Epithelial cell of proximal tubule (primary cell): ENCODE measurements at places on chromosomes 2 and 18.

DNA sequence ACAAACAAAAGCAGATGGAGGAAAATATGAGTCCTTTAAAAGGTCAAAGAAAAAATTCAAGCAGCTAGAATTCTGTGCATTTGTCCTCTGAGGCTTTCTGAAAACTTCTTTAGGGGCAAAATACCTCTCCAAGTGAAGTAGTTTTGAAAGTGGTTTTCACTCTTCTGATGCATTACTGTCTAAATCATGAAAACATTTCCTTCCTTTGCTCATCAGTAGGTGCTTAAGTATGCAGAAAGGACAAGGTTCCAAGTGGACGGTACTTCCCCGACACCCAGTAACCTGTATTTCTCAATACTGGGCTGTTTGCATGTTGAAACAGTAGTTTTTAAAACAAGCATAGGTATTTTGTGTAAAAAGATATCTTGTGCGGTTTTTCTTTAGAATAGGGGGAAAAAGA lies 189.1 kb upstream of the ERBB4 start:
- DNase-seq: no peak

DNA sequence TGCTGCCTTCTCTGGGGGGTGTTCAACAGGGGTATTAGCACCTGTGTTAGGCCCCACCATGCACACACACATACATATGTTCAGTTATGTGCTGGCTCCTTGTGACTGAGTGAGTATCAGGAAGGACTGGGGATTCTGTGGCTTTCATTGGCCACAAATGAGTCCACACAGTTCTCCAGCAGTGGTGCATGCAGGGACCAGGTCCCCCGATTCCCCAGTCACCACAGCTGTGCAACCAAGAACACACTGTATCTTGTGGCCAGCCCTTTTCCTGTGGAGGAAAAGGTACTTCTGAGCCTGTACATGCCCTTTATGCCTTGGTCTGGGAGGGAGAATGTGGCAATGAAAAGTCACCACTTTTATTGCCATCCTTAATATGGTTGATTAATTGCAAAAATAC lies 74.9 kb upstream of the KLF7 start:
- DNase-seq: no peak

DNA sequence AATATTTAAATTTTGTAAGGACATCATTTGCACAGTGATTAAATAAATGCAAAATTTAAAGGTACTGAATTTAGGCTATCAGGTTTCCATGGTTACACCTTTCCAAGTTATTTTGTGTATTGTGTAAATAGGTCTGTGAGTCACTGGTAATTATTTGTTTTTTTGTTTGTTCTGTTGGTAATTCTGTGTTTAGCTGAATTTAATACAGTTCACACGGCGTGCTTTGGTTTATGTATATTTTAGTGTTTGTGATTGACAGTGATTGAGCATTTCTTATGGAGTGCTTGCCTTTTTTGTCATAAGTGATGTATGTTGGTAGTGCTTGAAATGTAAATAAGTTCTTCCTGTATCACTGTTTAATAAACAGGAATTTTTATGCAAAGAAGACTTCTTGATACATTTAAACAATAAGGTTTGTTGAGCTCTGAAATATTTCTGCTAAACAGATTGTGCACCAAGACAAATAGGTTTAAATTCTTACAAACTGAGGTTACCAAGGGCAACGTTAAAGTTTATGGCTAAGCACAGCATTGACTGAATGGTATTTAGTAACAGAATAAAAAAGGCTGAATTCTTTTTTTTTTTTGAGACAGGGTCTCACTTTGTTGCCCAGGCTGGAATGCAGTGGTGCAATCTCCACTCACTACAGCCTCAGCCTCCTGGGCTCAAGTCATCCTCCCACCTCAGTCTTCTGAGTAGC lies 38.3 kb upstream of the DLX1 start:
- no peak for DNase-seq

GRCh38 chr2:71950256-71951082 lies 197.2 kb downstream of the CYP26B1 start:
- DNase-seq: no peak

DNA sequence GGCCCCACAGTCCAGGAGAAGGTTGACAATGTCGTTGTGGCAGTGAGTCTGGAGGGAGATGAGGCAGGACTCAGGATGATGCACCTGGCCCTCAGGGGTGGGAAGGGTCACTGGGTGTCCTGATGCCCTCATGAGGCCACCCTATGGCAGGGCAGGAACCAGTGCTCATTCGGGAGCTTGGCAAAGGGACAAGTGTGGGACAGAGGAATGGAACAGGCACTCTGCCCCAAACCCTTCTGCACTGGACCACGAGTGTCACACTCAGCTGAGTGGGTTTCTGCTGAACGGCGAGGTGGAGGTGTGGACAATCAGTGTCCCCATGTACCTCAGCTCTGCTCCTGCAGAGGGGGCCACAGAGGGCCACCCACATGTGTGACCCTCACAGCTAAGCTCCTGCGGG lies 32.0 kb downstream of the ANKMY1 start:
- no peak for DNase-seq

- no peak for DNase-seq
Measured at GRCh38 chr2:63477686-63478085, 110.6 kb downstream of the WDPCP start.

DNA sequence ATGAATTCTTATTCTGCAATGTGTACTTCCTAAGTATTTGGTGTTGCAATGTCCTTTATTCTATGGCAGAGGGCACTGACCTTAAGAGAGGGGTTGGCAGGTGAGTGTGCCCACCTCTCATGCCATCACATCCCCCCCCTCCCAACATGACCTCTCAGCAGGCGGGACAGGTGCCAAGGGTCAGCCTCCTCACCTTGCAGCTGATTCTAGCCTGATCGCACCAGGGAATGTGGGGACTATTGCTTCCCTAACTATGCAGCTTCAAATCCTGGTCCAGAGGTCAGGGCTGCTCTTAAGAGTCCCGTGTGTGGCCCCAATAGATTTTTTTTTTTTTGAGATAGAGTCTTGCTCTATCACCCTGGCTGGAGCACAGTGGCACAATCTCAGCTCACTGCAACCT lies 9.5 kb downstream of the HJURP start:
- DNase-seq: no peak

DNA sequence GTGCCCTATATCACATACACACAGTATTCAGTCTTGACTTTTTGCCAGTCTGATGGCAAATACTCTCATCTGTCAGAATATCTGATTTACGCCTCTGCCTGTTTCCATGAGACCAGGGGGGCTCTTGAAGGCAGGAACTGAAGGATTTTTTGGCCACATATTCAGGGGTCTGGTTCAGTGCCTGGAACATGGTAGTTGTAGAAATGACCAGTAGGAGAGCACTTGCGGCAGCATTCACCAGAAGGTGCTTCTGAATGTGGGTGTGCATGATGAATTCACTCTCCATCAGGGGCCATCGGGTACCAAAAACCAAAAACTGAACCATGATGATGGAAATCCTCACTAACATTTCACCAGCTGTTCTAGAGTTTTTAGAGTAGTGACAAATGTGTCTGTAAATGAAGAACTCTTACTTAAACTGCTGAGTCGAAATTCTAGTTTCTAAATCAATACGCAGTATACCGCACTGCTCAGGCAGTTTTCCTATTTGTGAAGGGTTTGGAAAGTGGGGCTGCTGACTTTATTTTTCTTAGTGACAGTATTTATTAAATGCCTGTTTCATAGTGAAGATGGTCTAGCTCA lies 54.6 kb downstream of the MERTK start:
- DNase-seq: no peak

DNA sequence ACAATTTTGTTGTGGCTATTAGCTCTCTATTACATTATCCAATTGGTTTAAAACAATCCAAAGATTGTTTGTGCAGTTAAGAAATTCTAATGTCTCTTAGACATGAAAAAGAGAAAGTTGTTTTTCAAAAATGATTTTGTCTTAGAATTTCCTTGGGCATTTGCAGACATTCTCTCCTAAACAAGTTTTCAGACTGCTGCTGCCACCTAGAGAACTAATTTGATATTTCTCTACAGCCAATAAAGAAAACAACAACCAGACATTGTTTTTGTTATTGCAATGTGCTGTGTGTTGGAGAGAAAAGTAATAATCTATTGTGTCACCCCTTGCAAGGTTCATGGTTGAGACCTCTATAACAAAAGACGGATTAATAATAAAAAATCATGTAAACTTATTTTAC lies 119.0 kb upstream of the SYT4 start:
- DNase-seq: no peak

- no peak for DNase-seq
Measured at GRCh38 chr18:59488899-59489298, 129.8 kb upstream of the LMAN1 start.

DNA sequence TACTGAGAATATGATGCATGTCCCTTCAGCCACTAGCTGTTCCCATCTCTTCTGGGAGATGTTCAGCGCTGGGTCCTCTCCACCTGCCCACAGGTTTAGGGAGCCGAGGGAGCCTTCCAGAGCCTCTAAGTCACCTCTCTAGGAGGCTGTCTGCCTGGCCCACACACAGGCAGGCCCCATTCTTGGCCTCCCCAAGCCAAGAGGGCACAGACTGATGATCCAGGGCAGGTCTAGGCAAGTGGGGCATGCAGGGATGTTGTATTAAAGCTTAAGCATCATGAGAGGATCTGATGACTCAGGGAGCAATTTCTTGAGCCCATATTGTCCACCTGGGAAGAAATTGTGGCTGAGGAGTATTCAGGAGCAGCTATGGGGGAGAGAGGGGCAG lies 19.9 kb downstream of the TMSB10 start:
- DNase-seq: no peak

GRCh38 chr2:144241801-144242200 lies 278.1 kb downstream of the ZEB2 start:
- no peak for DNase-seq

GRCh38 chr18:39724652-39725051 lies 2159.1 kb upstream of the CELF4 start:
- no peak for DNase-seq

GRCh38 chr2:220336771-220337170 lies 709.3 kb downstream of the SLC4A3 start:
- no peak for DNase-seq

- DNase-seq: no peak
Measured at GRCh38 chr2:171523088-171524017, 1.1 kb downstream of the CYBRD1 start.

- DNase-seq: no peak
Measured at GRCh38 chr18:55444536-55444935, 143.5 kb downstream of the TCF4 start.

GRCh38 chr2:85221067-85221691 lies 88.0 kb downstream of the TCF7L1 start:
- DNase-seq: no peak

GRCh38 chr2:119433636-119434327 lies 2.1 kb downstream of the TMEM37 start:
- DNase-seq: no peak

DNA sequence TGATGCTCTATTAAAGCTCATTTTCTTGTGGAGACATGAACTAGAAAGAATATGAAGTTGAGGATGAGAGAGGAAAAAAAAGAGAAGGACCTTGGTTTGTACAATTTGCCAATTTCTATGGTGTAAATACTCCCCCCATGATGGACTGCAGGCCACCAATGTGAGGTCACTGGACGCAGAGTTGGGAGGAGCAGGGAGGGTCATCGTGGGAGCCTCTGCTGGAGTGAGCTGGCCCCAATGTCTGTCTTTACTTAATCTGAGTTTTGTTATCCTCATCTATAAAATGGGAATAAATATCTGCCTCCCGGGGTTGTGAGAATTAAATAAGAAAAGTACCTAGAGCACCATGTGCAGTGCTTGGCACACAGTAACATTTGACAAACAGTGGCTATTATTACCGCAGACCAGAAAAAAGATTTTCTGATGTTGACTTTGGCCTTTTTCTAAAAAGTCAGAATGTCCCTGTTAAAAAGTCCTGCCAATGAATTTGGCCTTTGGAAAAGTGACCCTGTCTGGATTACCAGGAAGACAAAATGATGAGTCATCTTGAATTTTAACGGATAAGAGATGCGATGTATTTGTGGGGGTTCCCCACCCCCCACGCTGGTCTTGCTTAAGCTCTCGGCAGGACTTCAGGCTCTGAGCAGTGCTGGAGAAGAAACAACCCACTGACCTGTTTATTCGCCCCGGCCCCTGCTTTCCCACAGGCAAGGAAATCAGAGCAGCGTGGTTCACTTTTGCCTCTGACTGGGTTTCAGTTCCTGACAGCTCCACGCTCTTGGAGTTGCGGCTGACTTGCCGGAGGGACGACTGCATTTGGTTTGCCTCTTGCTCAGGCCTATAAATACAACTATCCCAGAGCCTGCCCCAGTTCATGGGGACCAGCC lies 50.3 kb upstream of the FOSL2 start:
- no peak for DNase-seq

DNA sequence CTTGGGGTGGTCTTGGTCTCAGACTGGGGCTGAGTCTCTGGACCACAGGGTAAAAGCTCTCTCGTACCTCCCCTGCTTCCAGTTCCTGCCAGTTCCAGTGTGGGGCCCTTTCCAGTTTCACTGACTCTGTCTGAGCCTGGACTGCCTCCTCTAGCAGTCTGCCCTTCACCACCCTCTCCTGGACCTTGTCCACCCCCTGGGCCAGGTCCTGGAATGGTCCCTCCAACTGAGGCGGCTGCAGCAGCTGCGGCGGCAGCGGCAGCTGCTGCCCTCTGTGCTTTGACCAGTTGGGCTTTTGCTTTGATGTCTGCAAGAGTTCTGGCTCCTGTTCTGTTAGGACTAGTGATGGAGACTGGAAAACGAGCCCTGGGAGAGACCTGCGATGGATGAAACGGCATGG lies 70.7 kb upstream of the DTNB start:
- DNase-seq: no peak

DNA sequence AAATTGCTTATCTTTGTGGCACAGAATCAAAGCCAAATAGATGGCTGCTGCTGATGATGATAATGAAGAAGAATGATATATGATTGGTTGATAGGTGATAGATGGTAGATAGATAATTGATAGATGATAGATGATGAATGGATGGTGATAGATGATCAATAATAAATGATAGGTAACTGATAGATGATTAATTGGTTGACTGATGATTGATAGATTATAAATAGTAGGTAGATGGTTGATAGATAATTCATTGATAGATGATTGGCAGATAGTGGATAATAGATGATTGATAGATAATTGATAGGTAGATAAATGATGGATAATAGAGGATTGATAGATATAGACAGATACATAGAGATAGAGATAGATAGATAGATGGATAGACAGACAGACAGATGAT lies 430.2 kb downstream of the EIPR1 start:
- DNase-seq: no peak
